ENCODE measurements at places on chromosomes 3 and 15. TPM values are rescaled to one million over a fixed set of nuclear protein-coding genes. Genes with fewer than 3 reads are reported as not detected.

DNA sequence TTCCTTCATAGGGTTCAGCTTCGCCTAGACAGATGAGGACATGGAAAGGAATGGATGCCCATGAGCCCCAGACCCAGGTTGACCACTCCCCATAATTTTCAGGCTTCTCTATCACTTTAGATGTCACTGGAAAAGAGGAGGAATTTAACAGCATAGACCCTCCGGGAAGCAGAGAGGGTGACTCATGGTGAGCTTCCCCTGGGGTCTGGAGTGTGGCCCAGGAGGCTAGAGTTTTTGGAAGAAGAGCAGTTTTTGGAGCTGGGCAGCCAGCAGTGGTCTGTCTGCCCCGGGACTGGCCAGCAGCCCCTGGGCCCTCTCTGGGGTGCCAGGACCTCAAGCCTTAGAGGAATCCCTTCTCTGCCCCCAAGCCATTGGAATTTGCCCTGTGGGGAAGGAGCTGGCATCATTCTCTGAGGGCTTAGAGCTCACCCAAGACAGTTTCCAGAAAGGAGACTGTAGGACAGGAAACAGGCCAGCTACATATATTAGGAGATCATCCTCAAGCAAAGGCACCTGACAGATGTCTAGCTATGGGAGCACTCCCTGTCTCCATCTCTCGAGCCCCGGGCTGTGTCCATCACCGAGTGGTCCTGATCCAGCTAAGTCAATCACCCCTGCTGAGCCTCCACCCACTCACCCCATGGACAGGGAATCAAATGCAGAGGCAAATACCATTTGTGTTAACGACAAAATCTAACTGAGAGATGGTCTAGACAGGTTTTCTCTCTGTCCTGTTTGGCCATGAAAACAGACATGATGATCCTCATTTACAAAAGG lies 67.3 kb downstream of the MEGF11 start:
- DNase-seq = no peak

- DNase-seq = no peak
Measured at GRCh38 chr3:132543011-132543739, 53.9 kb upstream of the ACKR4 start.

GRCh38 chr3:130990282-130990681 lies 36.3 kb downstream of the ASTE1 start:
- no peak for DNase-seq

- DNase-seq = peak; percentile 79
Measured at GRCh38 chr15:65054333-65055200, 9.4 kb downstream of the SLC51B start.

- DNase-seq = no peak
Measured at GRCh38 chr15:78992416-78993256, 47.8 kb upstream of the CTSH start.

DNA sequence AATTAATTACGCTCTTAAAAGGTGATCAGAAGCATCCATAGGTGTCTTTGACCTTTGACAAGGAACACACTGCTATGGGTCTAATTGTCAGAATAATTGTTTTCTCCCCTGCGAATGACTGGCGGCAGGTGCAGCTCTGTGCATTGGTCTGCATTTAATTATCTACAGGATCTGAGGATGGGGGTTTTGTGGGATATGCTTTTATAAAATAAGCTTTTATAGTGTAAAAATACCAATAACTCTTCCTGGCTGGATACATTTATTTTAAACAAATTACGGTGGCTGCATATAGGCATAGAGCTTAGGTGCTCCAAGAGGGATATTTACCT lies 201.6 kb upstream of the RGMA start:
- DNase-seq = no peak

DNA sequence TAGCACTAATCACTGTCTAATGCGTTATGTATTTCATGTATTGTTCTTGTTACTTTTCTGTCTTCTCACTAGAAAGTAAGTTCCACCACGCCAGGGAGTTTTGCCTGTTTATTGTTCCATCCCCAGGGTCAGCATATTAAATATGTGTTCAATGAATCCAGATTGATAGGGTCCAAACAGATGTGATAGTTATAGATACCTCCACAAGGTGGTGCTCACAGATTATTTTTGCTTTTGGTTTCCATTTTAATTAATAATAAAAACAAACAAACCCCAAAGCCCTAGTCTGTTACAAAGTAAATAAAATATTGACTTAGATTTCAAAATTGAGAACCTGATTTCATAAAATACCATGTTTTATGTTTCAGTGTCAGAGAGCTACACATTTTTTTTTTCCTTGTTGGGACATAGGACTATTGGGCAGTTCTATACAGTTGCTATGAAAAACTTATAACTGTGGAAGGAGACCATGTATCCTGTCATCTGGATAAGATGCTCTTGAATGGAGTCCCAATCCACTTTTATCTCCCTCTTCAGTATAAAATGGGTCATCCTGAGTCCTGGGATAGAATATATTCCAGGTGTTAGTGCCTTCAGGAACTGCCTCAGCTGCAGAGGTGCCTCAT lies 12.4 kb downstream of the OTOL1 start:
- DNase-seq = no peak

- DNase-seq = no peak
Measured at GRCh38 chr3:72976281-72976741, 20.3 kb upstream of the PPP4R2 start.

- DNase-seq = peak; percentile 12
Measured at GRCh38 chr3:192514754-192515663, 212.3 kb downstream of the FGF12 start.

GRCh38 chr15:75043509-75044257 lies 20.3 kb downstream of the PPCDC start:
- DNase-seq = peak; percentile 98

DNA sequence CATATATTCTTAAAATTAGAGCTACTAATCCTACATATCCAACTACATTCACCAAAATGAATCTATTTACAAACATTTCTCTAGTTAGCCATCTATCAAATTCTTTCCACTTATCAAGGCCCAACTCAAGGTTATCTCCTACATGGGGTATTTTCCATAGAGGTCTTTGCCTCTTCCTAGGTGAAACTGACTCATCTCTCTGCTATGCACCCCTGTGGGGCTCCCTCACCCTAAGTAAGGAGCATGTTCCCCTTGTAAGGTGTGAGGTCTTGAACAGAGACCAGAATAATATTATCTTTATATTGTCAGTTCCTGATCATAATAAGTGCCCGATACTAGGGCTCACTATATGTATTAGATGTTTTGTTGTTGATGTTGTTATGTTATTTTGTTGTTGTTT lies 74.6 kb upstream of the TSC22D2 start:
- no peak for DNase-seq

DNA sequence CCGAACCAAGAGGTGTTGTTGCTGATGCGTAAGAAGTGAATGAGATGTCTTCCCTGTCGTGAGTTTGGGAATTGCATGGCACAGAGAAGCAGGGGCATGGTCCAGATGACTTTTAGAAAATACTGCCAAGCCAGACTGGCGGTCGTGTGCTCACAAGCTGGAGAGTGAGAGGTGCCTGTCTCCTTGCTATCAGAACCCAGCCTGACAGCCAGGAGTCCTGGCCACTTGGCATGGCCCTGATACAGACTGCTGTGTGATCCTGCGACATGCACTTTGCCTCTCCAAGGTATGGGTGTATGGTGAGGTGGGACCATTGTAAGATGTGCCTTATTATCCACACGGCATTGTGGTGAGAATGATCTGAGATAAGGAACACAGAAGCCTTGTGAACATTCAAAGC lies 93.0 kb downstream of the SMAD3 start:
- DNase-seq = no peak

- DNase-seq = no peak
Measured at GRCh38 chr3:56547486-56547885, 9.5 kb upstream of the CCDC66 start.

DNA sequence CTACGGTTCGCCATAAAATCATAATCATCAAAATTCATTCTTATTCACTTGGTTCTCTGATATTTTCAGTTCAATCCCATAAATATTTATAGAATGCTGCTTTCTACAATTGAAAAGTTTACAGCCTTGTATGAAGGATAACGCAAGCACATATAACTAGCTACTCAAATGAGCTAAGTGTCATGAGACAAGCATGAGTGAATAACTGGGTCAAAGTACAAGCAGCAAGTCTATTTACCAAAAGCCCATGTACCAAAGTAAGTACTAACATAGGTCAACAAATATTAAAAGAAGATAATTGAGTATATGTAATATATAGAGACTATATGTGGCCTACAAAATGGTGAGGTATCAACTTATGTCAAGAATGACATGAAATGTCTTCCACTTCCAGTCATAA lies 596.6 kb downstream of the GBE1 start:
- DNase-seq = no peak

- no peak for DNase-seq
Measured at GRCh38 chr15:29268706-29269484, 727 bp downstream of the NSMCE3 start.

DNA sequence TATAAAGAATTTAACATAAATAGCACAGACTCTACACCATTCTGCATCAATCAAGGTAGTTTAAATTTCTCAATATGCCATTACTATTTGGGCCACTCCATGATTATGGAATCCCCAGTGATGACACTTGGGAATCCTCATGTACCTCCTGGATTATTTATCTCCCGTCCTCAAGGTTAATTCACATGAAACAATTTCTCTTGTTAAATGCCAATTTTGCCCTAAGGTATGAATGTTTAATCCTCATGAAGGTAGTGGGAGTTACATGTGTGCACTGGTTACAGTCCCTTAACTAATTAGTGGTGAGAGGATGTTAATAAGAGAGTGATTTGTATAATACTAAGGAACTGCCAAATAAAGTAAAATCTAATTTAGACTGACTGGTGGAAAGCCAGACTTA lies 372.3 kb upstream of the MDFIC2 start:
- DNase-seq = no peak

DNA sequence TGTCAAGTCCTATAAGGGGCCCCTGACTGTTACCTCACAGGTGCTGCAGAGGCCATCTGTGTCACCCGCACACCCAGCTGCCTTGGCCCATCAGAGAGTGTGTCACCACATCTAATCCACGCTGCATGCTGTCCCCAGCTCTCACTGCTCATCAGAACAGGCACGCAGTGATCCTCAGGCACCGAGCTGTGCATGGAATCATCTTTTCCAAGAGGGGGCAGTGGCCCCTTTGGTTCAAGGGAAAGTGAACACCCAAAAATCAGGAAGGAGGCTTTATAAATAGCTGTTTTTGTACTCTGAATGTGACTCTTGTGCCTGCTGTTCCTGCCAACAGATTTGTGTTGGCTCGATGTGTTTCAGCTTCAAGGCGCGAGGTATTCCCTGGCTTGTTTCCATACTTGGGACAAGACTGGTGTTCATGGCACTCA lies 110.3 kb upstream of the ETV5 start:
- DNase-seq = no peak

GRCh38 chr3:123584988-123585937 lies at the start of gene HACD2:
HACD2 (minus strand) TSS chr3:123585053; CDS start chr3:123585027, 26 bp downstream.
- DNase-seq = peak; percentile 94

DNA sequence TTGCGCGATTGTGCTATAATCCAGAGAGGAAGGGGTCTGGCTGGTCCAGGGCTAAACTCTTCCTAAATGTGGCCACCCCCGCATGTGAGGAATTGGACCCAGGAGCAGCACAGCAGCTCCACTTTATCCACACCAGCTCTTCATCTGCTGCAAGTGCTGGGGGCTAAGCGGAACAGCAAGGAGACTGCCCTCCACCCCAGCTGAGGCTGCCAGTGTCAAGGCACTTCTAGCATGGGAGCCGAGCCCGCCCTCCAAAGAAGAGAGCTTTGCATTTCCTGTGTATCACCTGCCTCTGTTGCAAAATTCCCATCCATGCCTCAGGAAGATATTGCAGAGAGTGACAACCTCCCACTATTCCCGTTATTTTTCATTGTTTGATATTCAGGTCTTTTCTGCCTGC lies 333.6 kb downstream of the ARRDC4 start:
- no peak for DNase-seq

DNA sequence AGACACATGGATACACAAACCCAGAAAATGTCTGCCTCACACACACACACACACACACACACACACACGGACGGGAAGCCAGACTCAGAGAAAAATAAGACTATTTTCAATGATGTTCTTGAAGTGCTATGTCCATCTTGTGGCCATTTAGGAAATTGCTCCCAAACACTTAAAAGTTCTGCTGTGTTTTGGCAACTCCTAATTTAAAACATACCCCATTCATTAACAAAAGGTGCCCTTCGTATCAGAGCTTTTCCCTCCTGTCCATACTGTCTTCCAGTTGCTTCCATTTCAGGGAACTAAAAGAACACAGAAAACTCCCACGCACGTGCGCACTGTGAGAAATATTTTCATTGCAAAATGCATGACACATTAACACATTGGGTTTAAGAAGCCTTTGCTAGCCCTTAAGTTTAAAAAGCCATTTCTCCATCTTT lies 44.6 kb downstream of the SLC12A1 start:
- peak; percentile 29 for DNase-seq

DNA sequence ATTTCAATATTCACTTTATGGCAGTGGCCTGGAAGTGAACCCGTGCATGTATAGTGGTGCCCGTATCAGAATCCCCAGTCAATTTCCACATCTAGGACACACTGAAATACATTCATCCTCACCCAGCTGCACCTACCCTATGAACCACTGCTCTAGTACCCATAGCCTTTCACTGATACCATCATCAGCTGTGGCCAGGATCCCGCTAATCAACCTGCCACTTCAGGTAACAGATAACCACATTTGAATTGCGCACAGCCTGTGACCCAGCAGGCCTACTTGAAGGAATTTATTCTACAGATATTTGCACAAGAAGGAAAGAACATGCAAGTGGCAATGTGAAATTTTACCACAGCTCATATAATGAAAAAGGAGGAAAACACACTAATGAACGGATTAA lies 161.0 kb upstream of the CCDC54 start:
- no peak for DNase-seq

DNA sequence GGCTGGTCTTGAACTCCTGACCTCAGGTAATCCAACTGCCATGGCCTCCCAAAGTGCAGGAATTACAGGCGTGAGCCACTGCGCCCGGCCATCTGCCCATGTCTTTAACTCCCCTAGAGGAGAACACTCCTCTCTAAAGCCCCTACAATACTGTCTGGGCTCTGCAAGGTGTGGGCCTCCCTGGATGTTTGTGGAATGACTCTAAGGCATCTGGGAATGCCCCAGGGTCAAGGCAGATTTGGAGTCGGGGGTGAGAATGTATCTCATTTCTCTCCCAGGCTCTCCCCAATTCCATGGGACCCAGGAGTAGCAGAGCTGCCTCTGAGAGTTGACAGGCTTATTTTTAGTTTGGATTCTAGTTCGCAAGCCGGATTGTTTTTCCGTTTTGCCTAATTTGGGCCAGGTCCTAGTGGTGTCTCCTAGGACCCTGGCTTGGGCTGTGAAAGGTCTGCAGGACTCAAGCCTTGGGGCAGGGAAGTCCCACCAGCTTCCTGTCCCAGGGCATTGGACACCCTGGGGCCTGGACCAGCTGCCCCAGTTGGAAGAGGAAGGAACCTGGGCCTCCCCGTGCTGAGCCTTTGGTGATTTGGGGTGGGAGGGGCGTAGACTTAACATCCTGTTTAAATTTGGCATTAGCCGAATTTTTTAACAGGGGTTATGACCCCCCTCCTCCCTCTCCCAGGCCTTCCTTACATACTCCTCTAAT lies 53.5 kb downstream of the MAGEF1 start:
- DNase-seq = no peak

GRCh38 chr15:88651971-88652370 lies 13.2 kb downstream of the ISG20 start:
- no peak for DNase-seq

TBL1XR1 gene
- 36.2 TPM for polyA plus RNA-seq

VEPH1 gene
- polyA plus RNA-seq = 1.3 TPM

ROPN1 gene
- polyA plus RNA-seq = not detected

PLA2G4E gene
- not detected for polyA plus RNA-seq

TMCO5A gene
- polyA plus RNA-seq = not detected

ISLR gene
- 82.4 TPM for polyA plus RNA-seq

TJP1 gene
- 25.3 TPM for polyA plus RNA-seq

ACTRT3 gene
- 2.0 TPM for polyA plus RNA-seq

CHRM5 gene
- polyA plus RNA-seq = not detected

FAH gene
- 25.9 TPM for polyA plus RNA-seq

Data from ovary (tissue), 10 donors.